T-helper 1 cell (primary cell): ENCODE measurements at places on chromosomes 5 and 9.

DNA sequence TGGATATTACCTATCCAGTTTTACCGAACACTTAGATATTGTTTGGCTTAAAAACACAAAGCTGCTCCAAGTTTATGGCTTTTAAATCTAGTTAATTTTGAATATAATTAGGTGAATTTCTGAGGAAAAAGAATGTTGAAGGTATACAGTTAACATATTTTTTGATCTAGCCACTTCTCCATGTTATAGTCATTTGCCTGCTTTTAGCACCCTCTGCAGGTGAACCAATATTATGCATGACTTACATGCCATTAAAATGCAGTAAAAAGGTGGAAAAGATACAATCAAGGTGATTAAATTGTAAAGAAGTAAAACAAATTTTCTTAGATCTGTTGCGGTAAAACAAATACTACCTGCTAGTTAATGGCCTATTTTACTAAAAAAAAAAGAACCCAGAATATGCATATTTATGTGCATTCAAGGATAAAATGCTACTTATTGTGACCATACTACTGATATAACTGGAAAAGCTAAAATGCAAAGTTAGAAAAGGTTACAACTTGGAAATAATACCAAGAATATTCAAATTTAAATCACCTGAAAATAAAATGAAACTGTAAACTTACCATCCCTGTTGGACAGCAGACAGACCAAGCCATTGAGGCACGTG lies 132.1 kb downstream of the AP3B1 start:
- no peak for DNase-seq

DNA sequence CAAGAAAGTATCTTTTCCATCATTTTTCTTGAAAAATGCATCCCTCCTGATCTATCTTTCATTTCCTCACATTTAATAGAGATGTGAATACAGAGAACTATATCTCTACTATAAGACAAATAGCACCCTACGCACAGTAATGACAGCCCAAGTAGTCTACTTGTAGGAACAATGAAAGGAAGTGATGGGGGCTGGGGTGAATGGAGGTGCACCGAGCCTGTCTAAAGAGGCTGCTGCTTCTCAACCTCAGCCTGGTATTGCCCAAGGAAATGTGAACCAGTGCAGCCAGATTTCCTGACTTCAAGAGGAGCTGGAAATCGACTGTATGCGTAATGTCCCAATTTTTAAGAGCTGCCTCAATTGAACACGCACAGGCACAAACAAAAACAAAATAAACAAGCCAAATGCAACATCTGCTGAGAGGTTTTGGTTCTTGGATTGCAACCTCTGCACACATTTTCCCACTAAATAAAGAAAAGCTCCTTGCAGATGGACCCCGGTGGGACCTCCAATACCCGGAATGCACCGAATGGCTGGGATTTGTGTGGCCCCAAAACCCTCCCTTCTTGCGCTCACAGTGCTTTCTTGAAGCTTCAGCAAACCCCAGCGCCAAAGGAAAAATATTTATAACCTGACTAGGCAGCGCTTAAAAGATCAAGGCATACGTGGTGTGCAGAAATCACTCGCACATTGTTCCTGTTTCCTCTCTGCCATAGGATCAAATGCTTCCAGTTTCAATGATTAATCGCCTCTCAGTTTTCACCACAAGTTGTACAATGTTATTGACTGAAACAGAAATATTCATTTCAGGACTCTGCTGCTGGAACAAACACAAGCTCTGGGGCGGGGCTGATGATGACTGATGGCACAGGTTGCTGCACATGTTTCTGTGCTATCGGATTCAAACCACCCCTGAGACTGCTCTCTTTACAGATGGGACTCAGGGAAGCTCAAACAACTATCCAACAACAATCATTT lies 68.3 kb downstream of the KCNIP1 start:
- no peak for DNase-seq

DNA sequence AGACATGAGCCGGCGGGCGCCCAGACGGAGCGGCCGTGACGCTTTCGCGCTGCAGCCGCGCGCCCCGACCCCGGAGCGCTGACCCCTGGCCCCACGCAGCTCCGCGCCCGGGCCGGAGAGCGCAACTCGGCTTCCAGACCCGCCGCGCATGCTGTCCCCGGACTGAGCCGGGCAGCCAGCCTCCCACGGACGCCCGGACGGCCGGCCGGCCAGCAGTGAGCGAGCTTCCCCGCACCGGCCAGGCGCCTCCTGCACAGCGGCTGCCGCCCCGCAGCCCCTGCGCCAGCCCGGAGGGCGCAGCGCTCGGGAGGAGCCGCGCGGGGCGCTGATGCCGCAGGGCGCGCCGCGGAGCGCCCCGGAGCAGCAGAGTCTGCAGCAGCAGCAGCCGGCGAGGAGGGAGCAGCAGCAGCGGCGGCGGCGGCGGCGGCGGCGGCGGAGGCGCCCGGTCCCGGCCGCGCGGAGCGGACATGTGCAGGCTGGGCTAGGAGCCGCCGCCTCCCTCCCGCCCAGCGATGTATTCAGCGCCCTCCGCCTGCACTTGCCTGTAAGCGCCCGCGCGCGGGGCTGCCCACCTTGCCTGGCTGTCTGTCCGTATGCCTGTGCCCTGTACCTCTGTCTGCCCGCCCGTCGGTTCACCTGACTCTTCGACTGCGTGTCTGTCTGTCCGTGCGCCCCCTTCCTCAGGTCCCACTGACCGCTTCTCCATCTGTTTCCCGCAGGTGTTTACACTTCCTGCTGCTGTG lies 412 bp downstream of the FGF18 start:
- DNase-seq, result no peak

DNA sequence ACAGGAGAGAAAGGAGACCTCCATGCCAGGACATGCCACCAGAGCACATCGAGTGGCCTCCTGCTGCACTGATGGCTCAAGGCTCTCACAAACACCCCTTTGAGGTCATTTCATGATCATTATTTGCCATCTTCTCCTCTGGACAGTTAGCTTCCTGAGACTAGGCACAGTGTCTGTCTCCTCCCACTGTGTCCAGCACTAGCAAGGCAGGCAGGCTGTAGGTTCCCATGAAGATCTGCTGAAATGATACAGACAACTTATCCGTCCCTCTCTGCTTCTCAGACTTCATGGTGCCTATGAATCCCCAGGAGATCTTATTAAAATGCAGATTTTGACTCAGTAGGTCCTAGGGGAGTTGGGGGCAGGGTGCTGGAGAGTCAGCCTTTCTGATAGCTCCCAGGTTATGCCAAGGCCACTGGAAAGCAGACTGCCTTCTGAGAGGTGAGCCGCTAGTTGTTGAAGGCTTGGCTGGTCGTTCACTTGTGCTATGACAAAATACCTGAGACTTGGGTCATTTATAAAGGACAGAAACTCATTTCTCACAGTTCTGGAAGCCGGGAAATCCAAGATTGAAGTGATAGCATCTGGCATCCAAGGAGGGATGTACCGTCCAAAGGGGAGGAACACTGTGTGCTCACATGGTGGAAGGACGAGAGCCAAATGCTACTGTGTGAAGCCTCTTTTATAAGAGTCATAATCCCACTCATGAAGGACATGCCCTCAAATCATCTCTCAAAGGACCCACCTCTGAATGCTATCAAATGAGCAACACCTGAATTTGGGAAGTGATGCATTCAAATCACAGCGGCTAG lies 183.4 kb downstream of the SPOCK1 start:
- no peak for DNase-seq

DNA sequence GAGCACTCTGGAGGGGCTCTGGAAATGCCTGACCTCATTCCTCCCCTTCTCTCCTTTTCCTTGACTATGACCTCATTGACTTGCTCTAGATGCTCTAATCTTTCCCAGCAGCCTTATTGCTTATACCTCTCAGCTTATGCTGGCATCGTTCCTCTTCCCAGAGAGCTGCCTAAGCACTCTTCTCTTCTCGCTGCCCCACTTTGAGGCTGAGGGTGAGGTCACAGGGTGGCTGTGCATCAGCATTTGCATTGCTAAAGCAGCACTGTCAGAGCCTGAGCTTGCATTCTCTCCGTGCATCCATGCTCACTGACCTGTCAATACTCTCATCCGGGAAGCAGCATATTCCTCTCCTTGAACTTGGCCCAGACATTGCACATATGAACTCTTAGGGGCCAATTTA lies 96.4 kb upstream of the NTRK2 start:
- no peak for DNase-seq

DNA sequence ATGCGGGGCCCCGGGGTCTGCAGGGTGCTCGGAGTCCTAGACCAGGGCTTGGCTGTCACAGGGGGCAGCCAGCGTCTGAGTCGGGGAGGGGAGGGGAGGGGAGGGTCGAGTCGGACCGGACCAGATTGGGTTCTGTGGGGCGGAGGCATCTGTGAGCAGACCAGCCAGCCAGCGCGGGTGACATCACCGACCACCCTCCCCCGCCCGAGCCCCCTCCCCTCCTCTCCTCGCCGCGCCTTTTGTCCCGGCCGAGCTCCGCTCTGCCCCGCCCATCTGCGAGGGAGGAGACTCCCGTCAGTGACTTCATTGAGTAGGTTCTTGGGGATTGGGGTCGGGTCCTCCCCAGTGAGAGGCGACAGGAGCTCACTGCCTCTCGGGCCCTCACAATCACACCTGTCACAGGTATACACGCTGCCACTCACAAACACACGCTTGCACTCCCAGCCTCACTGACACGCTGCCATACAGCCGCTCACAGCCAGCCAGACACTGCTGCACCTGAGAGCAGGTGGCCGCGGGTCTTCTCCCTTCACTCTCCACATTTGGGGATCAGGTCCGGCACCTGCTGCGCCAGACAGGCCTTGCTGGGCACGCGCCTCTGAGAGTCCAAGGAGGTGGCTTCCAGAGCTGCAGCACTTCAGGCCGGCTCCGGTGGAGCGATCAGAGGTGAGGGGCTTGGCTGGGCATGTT lies 546 bp downstream of the DNAJB5 start:
- peak; percentile 30 for DNase-seq

DNA sequence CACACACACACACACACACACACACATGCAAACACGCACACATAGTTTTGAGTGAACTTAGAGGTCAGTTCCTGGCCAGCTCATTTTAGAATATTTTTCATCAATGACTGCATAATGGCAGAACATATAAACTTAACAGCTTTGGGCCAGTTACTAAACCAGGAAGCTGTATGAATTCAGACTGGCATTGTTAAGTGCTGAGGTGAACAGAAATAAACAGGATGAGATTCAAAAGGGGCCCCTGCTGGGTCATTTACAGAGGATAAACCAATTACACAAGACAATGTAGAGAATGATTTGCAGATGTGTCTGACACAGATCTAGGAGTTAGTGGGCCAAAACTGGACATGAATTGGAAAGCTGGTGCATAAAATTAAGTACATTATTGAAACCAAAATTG lies 44.6 kb downstream of the MARCHF11 start:
- no peak for DNase-seq

GRCh38 chr5:73301208-73301901 lies 128.4 kb downstream of the TMEM174 start:
- DNase-seq, result no peak

DNA sequence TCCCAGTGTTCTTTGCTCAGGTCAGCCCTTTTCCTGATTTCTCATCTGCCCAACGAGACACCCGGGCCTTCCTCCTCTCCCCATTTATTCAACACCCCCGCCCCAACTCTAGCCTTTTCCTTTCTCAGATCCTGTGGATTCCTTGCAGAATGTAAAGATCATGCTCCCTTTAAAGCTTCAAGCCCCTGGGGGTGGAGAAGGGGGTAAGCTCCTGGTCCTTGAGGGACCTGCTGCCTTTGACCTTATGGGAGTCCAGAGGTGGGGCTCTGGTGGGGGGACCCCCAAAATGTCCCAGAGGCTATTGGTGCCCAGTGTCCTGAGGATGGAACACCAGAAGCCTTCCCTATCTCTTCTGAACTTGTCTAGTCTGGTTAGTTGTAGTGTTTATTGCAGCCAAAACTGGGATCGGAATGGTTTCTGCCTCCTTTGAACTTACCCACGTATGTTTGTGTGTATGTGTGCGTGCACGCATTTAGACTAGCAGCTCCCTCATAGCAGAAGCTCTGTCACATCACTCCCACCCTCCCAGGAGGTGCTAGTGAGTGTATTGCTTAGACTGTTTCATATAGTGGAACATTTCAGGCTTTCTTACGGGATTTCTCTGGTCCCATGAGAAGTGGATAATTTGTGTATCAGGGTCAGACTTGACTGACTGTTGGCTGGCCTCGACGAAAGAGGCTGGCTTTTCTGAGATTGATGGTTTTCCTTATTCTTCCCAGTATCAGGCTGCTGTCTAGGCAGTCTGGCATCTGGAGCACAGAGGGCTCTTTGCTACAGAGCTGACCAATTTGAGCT lies 1.1 kb downstream of the GALNT10 start:
- DNase-seq, result no peak

GRCh38 chr5:39102684-39103155 lies 28.5 kb upstream of the RICTOR start:
- no peak for DNase-seq

- DNase-seq, result no peak
Measured at GRCh38 chr5:102554728-102555127, 55.9 kb upstream of the SLCO6A1 start.

GRCh38 chr5:78783434-78784130 lies 135.0 kb upstream of the LHFPL2 start:
- DNase-seq, result no peak

DNA sequence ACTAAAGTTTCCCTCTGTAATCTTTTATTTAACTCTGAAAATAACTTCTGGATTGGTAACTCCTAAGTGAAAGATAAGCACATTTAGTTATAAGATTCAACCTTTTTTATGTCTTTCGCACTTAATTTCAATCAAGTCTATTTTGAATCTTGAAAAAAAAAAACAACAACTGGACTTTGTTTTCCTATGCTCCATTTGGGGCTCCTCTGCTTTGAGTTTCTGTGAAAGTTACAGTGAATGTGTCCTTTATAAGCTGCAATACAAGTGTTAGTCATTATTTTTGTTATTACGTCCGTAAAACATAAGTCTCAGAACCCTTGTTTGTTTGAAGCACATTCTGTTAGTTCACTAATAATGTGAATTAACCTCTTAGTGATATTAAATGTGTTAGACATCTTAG lies 276.8 kb downstream of the ADAMTS6 start:
- DNase-seq, result no peak

DNA sequence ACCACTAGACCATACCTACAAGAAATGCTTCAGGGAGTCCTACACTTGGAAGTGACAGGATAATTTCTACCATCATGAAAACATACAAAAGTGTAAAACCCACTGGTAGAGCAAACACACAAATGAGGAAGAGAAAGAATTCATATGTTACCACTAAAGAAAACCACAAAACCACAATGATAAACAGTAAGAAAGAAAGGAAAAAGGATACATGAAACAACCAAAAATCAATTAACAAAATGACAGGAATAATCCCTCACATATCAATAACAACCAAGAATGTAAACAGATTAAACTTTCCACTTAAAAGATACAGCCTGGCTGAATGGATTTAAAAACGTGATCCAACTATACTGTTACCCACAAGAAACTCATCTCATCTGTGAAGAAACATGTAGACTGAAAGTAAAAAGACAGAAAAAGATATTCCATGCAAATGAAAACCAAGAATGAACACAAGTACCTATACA lies 83.4 kb downstream of the LPAR1 start:
- no peak for DNase-seq
